Epithelial cell of alveolus of lung (primary cell): ENCODE measurements at places on chromosomes 4 and X. TPM values are rescaled to one million over a fixed set of nuclear protein-coding genes. Genes with fewer than 3 reads are reported as not detected.

CENPE gene
- 7.6 and 11.6 TPM in 2 replicates for total RNA-seq

PNCK gene
- 2.0 TPM in 1 of 2 replicates, not detected in the other for total RNA-seq

IQSEC2 gene
- total RNA-seq: 17.3 and 18.8 TPM in 2 replicates

SORBS2 gene
- total RNA-seq: 3.2 and 4.1 TPM in 2 replicates

AADAT gene
- total RNA-seq: 7.5 TPM in 2 replicates

PRKG2 gene
- total RNA-seq: 1.9 and 22.0 TPM in 2 replicates

PIGA gene
- 4.4 and 4.6 TPM in 2 replicates for total RNA-seq

NAAA gene
- 23.5 and 57.5 TPM in 2 replicates for total RNA-seq

VSIG4 gene
- not detected in 2 replicates for total RNA-seq

INTS6L gene
- 2.1 and 3.2 TPM in 2 replicates for total RNA-seq

CCDC149 gene
- 2.8 and 22.2 TPM in 2 replicates for total RNA-seq
